ENCODE measurements at places on chromosomes 16 and 17. TPM values are rescaled to one million over a fixed set of nuclear protein-coding genes. Genes with fewer than 3 reads are reported as not detected.

TP53TG3B gene
- not detected for total RNA-seq

ZP2 gene
- not detected for total RNA-seq

PTGES3L gene
- total RNA-seq: 0.28 TPM

ANKFN1 gene
- 0.07 TPM for total RNA-seq

TP53TG3C gene
- not detected for total RNA-seq
